ENCODE measurements at places on chromosomes 1 and 21.

DNA sequence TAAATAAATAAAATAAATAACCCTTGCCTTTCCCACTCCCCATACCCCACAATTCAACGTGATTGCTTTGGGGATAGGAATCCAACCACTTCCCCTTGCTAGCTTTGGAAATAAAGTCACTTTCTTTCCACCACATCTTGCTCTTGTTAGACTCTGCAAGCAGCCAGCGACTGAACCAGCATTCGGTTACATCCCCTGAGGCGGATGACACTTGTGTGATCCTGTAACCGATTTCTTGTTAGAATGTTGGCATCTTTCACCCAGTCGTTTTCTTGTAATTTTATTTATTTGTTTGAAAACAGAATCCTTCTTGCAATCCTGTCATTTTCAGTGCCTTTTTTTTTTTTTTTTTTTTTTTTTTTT lies 1.6 kb upstream of the IFNGR2 start:
- no peak for DNase-seq

DNA sequence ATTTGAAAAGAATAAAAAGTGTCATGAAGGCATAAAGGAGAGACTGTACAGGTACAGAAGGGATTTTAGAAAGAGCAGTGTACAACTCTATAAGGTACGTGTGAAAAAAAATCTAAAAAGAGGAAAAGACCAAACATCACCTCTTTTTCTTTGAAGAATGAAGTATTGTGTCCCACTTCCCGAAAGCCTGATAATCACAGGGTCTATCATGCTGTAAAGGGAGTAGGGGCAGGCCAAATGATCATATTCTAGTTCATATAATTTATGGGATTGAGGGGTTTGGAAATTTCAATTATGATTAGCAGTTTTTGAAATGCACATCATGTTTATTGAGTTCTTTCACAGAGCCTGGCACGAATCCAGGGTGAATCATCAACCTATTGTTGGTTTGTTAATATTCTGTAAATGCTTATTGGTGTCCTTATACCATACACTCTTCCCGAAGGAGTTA lies 910 bp upstream of the RERE start:
- DNase-seq = no peak

- no peak for DNase-seq
Observed at GRCh38 chr1:8259498-8260290, 58.2 kb upstream of the SLC45A1 start.

- DNase-seq = peak; percentile 10
Observed at GRCh38 chr1:144101397-144102045, 129.7 kb upstream of the FAM72C start.

- no peak for DNase-seq
Observed at GRCh38 chr1:65971547-65971946, 178.9 kb downstream of the PDE4B start.

DNA sequence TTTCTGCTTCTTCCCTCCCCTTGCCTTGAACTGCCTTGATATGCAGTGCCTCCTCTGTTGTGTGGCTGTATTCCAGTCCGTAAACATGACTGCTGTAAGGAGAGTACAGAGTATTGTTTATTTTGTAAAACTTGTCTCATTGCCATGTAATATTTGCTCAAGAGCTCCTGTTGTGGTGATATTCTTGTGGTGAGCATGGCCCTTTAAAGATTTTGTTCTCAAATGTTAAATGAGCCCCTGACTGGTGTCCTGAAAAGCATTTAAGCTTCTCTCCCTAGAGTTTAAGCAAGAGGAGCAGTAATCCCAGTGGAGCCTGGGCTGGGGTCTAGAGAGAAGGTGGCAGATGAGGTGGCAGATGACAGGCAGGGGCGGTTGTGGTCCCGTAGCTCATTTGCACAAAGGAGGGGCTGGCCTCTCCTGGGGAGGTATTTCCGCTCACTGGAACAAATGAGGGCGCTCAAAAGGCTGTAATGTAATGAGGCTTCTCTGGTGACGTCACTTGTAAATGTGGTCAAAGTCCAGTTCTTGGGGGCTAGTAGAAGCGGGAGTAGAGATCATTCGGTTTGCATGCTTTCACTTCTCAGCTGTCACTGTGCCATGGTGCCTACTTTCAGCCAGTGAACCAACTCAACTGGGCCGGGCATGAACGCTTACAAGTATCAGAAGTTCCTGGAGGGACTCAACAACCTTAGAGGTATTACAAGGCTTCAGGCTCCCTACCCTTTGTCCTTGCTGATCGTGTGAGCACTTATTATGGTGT lies 46.0 kb upstream of the MACF1 start:
- no peak for DNase-seq

- DNase-seq = no peak
Observed at GRCh38 chr1:219555806-219556205, 57.1 kb downstream of the ZC3H11B start.

DNA sequence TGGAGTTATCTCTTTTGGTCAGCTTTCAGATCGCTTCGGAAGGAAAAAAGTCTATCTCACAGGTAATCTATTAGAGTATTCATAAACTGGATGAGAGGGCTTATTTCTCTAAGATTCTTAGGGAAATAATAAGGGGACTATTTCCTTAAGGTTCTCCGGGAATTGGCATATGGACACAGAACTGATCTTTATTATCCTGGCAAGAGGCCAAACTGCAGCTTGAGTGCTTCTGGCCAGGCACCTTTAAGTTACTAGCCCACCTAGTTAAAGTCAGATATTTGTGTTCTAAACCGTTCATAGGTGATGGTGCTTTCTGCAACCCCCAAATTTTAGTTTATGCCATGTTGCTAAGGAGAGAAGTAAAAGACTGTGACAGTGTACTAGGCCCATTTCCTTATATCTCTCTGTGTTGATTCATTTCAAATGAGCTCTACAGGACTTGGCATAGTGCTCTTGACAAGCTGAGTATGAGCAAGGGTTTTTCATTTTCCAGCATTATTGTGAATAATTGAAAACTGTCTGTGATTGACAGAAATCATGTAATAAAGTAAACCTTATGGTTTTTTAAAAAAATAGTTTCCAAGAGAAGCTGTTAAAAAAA lies 43.4 kb downstream of the SLC22A15 start:
- DNase-seq = no peak

DNA sequence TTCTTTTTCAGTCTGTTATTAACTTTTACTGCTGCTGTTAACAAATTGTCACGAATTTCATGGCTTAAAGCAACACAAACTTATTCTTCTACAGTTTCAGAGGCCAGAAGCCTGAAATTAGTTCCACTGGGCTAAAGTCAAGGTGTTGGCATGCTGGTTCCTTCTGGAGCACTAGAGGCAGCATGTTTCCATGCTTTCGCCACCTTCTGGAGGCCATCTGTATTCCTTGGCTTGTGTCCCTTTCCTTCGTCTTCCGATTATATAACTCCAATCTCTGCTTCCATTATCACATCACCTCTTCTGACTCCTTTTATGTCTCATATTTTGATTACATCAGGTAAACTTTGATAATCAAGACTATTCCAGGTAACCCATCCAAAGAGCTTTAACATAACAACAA lies 1742.1 kb downstream of the BRINP3 start:
- no peak for DNase-seq

DNA sequence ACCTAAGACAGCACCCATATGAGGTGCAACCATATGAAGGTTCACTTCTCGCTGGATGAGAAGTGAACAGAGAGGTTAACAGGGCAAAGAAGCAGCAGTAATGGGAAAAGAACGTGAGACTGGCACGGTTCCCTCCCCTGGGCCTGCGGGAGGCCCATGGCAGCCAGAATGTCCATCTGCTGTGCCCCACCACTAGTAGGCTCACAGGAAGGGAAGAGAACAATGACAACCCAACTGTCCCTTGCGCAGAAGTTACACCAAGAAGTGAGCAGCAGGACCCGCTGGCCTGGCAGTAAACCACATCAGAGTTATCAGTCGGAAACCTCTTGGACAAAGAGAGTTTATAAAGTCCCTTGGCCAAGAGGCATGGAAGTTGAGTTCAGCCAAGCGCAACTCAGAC lies 11.3 kb downstream of the HIVEP3 start:
- no peak for DNase-seq
